NCI-H1092 (cell line): ENCODE measurements at places on chromosomes 12 and 14.
A peak's percentile ranks its signal among the peaks of the same experiment; 100 is the strongest.

DNA sequence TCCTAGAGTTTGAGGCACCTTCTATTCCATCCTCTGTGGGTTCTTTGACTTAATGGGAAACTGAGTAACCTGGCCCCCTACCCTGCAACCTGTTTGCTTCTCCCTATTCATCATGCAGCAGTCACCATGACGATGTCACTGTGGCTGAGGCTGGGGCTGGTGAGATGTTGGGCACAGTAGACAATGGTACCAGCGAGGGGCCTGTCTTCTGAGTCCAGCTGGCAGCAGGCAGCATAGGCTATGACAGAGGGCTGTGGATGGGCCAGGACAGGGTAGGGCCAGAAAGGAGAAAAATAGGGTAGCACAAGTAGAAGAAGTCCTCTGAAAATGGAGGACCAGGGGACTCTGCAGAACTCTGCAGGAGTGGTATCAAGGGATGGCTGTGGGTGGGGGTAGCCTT lies 2.0 kb downstream of the CIROP start:
- DNase-seq: no peak

DNA sequence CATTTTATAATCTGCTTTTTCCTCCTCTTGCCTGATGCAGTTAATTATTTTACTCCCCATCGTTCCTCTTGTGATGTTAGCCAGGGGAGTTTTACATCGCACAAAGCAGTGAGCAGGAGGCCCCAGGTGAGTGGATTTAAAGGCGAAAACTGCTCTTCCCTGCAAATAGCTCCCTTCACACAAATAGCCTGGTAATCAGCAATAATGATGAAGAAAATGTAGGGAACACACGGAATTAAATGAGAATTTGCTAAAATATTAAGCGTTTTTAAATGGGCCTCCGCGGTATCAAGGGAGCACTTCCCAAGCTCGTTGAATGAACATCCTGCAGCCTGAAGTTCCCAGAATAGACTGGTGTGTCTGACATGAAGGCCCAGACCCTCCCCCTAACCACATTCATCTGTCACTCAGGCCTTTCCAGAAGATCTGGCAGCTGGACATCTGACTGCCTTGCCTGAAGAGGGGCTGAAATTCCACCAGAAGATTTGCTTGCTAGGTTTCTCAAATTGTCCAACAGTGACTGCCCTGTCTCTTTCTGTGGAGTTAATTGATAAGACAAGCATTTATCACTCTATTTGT lies 127.2 kb downstream of the CCDC60 start:
- no peak for DNase-seq

GRCh38 chr12:98998697-98999299 lies 353.7 kb downstream of the APAF1 start:
- DNase-seq: peak; percentile 1

DNA sequence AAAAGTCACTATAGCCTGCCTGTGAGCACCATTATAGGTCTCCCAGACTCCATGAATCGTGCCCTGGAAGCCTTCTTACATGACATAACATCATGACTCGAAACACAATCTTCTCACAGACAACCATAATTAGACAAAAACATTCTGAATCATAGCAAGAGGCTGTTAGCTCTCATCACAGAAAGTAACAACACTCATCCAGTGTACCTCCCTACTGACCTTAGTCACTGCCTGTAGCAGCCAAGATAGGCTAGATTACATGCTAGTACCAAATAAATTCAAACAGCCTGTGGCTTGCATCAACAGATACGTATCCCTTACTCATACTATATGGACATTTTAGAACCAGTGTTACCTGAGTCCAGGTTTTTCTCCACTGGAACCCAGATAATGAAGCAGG lies 663.8 kb upstream of the FOXG1 start:
- DNase-seq: no peak

GRCh38 chr12:53046655-53047220 lies 3.1 kb upstream of the TNS2 start:
- DNase-seq: no peak

GRCh38 chr12:41566703-41567102 lies 378.6 kb downstream of the PDZRN4 start:
- DNase-seq: no peak

DNA sequence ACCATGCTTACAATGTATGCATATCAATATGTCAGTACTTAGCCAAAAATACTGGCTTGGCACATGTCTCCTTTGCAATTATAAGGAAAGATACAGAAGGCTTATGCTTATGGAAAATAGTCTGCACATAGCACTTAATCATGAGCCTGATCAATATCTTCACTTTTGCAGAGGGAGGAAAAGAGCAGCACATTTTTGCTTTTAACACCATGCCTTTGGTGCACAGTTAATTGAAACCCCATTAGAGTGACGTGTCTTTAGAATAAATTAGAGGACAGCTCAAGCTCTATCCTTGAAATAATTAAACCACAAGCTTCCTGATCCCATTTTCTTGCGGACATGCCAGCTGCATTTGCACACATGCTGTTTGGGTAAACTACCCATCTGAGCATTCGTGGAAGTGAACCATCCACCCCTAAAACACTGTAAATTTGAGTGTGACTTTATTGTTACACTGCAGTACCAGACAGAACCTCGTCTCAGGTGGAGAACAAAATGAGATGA lies 839.9 kb upstream of the MGAT4C start:
- no peak for DNase-seq

DNA sequence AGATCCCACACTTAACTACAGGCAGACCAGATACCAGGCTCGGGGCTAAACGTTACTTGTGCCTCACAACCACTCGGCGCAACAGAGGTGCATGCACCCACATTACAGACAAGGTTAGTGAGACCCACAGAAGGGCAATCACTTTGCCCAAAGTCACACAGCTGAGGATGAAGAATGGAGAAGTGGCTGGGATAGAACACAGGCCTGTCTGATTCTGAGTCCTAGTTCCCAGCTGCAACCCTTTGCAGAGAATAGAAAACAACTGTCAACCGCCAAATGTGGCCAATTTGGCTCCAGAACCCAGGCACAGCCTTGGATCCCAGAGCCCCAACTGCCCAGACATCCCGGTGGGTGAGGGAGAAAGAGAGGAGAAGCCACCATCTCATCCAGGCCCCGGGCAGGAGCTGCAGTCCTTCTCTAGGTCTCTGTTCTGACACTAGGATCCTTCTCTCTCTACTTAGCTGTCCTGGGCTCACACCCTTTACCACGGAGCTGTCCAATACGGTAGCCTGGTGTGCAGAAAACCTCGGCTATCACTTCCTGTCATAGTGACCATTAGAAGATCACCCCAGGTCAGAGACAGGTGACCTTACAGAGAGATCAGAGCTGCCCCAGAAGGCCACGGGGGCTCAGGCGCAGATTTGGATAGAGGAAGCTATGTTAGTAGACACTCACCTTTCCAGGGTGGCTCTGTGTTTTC lies 59.1 kb downstream of the FAM222A start:
- no peak for DNase-seq

GRCh38 chr12:103273645-103274044 lies 222.1 kb downstream of the C12orf42 start:
- DNase-seq: no peak

GRCh38 chr12:129119537-129119936 lies 266.3 kb downstream of the GLT1D1 start:
- no peak for DNase-seq

DNA sequence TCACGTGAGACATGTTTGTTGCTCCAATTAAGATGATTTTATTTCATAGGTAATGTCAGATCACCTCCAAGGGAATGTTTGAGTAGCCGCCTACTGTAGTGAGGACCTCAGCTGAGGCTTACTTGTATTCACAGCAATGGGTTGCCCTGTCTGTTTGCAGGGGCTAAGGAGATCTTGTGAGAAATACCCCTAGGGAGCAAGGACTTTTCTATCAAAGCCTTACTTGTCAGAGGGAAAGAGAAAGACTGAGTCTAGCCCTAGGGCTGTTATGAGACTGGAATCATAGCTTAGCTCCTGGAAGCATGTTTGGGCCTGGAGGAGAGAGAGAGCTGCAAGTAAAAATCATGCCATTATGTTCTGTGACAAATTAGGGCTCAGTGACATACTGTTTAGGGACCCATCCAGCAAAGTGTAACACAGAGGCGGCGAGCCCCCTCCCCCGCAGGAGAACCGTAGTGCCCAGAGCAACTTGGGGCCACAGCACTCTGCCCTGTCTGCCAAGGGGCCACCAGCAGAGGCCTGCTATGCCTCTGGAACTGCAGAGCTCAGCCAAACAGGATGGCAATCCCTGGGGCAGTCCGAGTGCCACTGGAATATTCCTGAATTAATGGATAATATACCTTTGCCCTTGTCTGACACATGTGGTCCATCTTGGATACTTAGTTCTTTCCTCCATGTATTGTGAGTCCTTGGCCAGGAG lies 178.8 kb downstream of the DACT1 start:
- no peak for DNase-seq

- no peak for DNase-seq
Measured at GRCh38 chr14:95313707-95314106, 6.0 kb downstream of the CLMN start.

DNA sequence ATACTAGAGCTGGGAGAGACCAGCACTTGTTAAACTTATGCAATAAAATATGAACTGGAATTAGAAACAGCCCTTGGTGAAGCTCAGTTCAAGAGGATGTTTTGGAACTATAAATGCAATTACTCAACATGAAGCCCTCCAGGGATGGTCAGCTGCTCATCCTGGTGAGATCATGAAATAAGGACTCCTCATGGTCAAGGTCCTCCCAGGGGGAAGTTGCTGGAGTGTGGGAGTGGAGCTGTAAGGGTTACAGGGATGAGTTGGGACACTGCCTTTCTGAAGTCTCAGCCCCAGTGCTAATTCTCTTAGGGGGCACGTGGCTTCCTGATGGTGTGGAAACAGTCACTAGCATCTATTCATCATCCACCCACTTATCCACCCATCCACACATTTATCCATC lies 301.7 kb upstream of the SFSWAP start:
- DNase-seq: no peak

GRCh38 chr14:50844391-50844790 lies 13.4 kb upstream of the NIN start:
- DNase-seq: no peak

DNA sequence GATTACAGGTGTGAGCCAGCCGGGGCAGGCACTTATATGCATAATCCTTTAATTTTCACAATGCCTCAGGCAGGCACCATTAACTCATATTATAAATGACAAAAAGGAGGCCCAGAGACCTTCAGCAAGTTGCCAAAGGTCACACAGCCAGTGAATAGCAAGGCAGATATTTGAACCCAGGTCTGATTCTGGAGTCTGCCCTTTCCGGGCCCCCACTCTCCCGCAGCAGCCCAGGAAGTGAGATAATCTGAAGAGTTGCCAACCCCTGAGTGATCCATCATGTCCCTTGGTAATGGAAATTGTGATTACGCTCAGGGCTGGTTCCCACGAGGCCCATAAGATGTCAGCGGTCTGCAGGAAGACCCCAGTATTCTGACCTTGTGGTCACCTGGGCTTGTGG lies 95.3 kb upstream of the MED13L start:
- DNase-seq: no peak

- no peak for DNase-seq
Measured at GRCh38 chr12:121579190-121579791, 1.5 kb downstream of the KDM2B start.

DNA sequence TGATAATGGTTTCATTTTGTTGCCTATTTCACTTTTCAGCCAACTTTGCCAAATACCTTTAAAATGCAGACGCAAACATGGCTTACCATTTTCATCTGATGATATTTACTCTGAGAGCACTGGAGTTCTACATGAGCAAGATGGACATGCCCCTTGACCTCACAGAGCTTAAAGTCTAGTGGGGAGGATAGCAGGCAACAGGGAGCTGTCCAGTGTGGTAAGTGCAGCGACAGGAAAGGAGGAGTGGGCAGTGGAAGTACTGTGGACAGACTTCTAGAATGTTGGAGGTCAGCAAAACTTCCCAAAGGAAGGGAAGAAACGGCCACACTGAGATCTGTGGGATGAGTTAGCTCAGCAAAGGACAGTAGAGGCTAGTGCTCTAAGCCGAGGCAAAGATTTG lies 25.3 kb downstream of the LRIG3 start:
- DNase-seq: no peak

GRCh38 chr12:122137681-122138080 lies 36.3 kb downstream of the IL31 start:
- no peak for DNase-seq

GRCh38 chr14:35161231-35161630 lies 38.9 kb downstream of the PRORP start:
- DNase-seq: no peak

DNA sequence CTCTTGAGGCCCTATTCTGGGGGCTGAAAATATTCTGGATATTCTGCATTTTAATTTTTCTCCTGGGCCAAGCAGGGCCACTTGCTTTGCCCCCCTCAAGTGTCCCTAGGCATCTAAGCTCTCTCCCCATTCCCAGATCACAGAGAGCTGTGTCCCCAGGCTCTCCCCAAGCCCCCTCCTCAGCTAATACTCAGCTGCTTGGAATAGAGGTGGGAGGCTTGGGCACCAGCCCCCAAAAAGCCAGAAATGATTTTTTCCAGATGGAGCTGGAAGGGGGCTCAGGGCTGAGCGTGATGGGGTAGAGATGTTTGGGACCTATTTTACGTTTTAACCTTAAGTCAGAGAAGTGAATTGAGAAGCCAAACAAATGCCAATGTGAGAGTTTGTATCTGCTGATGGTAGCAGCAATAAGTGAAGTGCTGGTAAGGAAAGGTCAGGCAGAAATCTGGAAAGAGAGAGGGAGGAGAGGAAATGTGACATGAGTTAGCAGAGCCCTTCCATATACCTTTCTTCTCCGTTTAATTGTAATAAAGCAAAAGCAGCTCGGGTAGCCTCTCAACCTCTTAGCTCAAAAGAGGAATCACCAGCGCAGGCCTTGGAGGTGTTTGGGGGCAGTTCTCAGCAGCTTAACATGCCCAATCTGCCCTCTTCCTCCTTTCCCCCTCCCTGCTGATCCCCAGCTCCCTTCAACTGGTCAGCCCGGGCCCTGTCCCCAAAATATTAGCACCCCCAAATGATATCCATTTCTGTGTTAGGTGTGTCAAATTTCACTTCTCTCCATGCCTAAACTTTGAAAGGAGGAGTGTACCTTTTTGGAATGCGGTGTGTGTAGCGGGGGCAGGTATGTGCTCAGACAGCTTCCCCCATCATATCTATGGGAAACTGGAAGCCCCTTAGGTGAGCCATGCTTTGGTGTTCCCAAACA lies 5.0 kb upstream of the HOXC6 start:
- DNase-seq: no peak

DNA sequence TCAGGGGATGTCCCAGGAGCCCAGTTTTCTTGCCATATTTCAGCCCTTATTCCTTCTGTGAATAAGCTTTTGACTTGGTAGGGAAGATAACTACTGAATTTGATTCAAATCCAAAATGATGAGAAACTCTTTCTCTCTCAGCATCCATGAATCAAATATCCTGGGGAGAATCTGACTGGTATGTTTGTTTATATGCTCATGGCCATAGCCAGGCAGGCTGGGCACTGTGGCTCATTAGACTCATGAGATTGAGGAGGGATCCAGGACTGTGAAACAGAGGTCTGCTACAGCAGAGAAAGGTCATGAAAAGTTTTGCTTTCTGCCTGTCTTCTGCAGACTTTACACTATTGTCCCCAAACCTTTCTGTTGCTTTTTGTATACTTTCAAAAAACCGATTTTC lies 346.4 kb upstream of the ATP2B1 start:
- no peak for DNase-seq

GRCh38 chr14:55077170-55078151 lies 26.0 kb downstream of the MAPK1IP1L start:
- DNase-seq: no peak
